GOT3 (cell line): ENCODE measurements at places on chromosomes 13 and 19.

DNA sequence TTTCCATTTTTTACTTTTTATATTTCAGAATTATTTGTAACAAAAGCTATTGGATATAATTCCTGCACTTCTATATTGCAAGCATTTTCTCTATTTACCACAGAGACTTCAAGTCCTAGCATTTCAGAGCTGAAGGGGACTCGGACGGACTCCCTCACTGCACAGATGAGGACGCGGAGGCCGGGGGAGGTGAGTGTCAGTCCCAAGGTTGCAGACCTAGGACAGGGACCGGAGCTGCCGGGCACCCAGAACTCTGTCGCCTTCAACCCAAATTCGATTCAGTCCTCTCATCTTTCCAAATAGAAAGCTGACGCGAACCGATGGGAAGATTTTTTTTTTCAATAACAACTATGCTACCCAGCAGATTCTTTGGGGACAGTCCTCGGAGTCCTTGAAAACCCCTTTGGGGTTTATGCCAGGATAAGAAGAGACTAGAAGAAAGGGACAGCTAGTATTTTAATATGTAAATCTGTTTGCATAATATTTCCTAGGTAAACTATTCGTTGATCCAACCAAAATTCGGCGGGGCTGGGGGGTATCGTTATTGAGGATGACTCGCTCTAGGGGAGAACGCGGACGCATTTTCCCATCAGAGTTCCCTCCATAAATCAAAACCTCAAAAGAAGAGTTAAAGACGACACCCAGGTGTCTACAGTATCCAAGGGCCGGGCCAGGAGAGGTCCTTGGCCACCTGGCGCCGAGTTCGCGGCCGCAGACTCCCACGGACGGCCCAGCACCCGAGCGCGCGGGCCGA, 803 bp downstream of the FLT3 start:
- DNase-seq = no peak

GRCh38 chr19:7987114-7987768, 18.2 kb downstream of the ELAVL1 start:
- no peak for DNase-seq

DNA sequence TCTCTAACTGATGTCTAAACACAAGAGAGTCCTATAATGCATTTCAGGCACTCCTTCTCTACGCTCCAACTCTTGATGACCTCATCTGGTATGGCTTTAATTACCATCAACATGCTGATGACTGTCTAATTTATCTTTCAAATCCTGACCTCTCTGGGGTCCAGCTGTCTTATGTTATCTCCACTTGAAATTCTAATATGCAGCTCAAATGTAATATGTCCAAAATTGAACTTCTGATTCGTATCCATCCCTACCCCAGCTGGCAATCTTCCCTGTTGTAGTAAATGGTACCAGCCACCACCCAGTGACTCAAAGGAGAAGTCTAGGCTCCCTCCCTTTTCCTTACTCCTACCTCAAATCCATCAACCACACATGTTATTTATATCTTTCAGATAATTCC, 288.0 kb upstream of the SLC10A2 start:
- no peak for DNase-seq

- DNase-seq = no peak
These were observed 7.7 kb upstream of the TBC1D4 start for GRCh38 chr13:75489502-75490263.

DNA sequence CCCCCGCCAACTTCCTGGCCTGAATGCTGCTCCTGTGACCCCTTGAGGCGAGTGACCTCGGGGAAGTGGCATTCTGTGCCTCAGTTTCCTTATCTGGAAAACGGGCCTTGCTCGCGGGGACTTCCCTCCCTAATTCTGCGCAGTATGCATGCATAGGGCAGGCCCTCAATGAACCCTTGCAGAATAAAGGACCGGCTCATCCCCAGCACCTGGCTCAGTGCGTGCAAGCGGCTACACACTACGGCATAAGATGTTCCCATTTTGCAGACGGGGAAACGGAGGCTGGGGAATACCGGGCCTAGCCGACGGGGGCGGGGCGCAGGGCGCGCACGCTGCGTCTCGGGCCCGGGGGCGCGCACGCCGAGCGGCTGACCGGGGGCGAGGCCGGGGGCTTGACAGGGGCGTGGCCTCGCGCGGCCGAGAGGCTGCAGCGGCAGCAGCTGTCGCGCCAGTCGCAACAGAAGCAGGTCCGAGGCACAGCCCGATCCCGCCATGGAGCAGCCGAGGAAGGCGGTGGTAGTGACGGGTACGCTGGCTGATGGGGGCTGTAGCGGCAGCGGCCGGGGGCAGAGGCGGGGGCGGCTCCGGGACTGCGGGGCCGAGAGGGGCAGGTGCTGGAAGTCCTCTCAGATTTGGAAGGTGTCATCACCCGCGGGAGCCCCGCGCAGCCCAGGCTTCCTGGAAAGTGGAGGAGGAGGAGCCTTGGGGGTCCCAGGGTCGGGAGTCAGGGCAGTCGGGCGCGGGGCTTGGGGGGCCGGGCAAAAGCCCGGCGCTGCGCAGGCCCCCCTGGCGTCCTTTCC, at the start of gene PGPEP1:
TSS of gene PGPEP1 (plus strand) at position 409 of the 800 bp plus-strand sequence. CDS start at position 493, 84 bp downstream.
- DNase-seq = no peak

- no peak for DNase-seq
These were observed at the start of gene COX6B2 for GRCh38 chr19:55354698-55355212. COX6B2 (minus strand) TSS chr19:55354719; CDS start chr19:55354521, 198 bp downstream.

- DNase-seq = no peak
These were observed 15.8 kb downstream of the TECR start for GRCh38 chr19:14544977-14545715.

DNA sequence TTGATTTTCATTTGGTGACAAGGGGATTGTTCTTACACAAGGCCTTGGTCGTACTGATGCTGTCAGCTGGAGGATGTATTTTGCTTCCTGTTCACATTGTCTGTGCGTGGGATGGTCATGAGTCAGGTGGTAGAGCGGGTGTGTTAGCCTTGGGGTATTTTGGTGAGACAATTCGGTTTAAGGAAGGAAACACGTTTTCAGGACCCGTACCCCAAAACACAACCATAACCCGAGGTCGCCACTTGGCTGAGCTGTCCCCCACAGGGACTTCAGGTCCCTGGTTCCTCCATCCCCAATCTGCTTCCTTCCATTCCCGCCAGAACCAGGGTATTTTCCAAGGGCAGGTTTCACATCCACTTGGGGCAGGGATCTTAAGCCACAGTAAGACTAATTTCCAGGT, 15.0 kb downstream of the MYO9B start:
- no peak for DNase-seq

- no peak for DNase-seq
These were observed 38.9 kb downstream of the DNM2 start for GRCh38 chr19:10756791-10757190.

- DNase-seq = no peak
These were observed 218.7 kb downstream of the KCTD12 start for GRCh38 chr13:76667551-76667950.

DNA sequence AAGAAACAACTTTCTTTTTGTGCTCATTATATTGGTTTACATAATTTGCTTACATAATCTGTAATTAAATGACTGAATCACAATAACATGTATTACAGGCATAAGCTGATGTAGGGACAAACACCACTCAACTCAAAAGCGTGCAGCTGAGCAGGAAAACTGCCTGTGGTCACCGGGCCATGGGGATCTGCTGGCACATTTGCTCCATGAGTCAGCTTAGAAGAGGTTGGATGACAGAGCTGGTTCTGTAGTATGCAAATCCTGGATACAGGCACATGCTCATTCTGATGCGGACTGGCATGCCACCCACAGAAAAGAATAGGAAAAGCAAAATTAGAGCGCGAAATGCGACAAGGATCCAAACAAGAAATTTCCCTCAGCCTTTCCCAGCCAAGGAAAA, 128.6 kb downstream of the USP12 start:
- DNase-seq = peak; percentile 62

- DNase-seq = no peak
These were observed 523.5 kb downstream of the MYO16 start for GRCh38 chr13:109152941-109153340.

DNA sequence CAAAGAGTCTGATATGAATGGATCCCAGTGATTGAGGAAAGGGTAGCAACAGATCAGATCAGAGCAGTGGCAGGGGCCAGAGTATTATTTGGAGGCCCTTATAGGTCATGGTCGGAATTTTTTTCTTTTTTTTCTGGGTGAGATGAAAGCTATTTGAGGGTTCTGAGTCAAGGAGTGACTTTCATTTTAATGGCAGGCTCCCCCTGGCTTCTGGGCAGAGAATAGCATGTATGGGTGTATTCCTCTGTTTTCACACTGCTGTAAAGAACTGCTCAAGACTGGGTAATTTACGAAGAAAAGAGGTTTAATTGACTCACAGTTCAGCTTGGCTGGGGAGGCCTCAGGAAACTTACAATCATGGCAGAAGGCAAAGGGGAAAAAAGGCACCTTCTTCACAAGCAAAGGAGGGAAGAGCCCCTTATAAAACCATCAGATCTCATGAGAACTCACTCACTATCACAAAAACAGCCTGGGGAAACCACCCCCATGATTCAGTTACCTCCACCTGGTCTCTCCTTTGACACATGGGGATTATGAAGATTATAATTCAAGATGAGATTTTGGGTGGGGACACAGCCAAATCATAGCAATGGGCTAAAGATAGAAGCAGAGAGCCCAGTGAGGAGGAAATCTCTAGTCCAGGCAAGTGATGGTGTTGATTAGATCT, 3.0 kb upstream of the SLC6A16 start:
- DNase-seq = no peak

GRCh38 chr19:58585442-58586132, 12.5 kb upstream of the MZF1 start:
- DNase-seq = no peak

DNA sequence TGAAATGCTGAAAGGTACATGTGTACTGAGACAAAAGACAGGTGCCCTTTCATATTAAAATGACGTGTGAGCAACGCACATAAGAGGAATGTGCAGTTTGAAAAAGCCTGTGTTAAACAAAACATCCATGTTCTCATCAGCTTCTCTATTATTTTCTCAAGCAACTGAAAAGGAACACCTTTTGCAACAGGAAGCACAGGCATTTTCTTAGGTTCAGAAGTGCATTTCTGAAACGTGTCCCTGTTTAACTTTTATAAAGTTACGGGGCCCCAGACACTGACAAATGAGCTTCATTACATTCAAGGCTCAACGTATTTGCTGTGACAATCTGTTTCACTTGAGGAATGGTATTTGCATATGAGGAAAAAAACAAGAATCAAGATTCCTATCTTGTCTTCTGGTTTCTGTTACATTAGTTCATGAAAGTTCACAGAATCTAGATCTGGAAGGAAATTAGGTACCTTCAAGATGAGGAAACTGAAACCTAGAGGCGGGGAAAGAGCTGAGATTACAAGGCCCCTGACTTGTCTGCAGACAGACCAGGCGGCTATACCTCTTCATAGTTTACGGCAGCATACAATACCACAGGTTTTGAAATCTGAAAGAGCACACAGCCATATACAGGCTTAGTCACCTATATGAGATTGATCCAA, 431.7 kb downstream of the KLF12 start:
- no peak for DNase-seq

- no peak for DNase-seq
These were observed 9.1 kb upstream of the DPP9 start for GRCh38 chr19:4732680-4733114.
